ENCODE measurements at places on chromosomes 4 and X.

GRCh38 chr4:85520765-85521749, 46.1 kb downstream of the ARHGAP24 start:
- no peak for DNase-seq

DNA sequence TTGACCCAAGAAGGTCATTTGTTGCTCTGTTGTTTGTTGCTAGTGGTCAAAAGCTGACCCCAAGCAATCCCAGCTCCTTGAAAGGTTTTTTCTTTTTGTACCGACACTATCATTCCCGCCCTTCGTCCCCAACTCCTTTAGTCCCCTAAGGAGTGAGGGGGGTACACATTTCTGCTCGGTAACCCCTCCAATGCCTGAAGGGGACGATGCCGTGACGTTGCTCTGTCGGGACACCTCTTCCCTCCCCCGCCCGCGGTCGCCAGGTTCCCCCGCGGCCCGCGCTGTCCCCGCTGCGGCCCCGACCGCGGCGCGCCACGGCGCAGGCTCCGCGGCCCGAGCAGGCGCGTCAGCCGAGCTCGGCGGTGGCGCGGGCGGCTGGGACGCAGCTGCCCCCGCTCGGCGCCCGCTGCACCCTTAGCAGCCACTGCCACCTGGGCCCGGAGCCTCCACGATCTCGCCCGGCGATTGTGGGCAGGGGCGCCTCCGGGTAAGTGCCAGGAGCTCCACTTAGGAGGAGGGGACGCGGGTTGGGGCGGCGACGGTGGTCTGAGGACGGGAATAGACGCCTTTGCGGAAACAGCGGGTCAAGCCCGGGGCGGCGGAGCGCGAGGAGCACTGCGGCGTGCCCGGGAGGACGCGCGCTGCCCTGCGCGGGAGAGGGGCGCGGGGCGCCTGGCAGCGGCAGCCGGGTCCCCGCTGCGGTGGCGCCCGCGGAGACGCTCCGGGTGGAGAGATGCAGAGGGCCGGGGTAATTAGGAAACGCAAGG, at the start of gene GLRB:
GLRB (plus strand) TSS at position 340 of the 767 bp plus-strand sequence. CDS start 1,875 bp downstream, outside the sequence.
- DNase-seq, result no peak

GRCh38 chr4:145156986-145157385, 23.4 kb downstream of the OTUD4 start:
- no peak for DNase-seq

GRCh38 chrX:69021141-69021960, 143.9 kb downstream of the PJA1 start:
- no peak for DNase-seq

- no peak for DNase-seq
These were observed 46.2 kb downstream of the SEL1L3 start for GRCh38 chr4:25816591-25817058.

GRCh38 chr4:7150036-7150635, 42.2 kb upstream of the SORCS2 start:
- DNase-seq, result no peak

GRCh38 chr4:106323119-106323518, 6.8 kb downstream of the AIMP1 start:
- no peak for DNase-seq

DNA sequence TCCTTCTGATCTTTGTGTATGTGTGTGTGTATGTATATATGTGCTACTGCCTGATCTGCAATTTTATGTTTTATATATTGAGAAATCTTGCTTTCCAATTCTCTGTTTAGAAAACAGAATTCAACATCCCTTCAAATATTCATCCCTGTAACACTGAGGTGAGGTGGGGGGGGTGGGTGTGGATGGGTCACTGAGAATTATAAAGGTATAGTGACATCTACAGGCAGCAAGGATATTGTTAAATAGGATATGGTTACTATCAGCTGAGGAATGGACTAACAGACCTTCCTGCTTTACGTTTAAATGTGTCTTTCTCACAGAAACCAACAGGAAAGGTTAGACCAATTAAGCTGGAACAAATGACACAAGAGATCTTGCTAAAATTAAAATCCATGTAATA, 19.0 kb upstream of the MAGEB2 start:
- DNase-seq, result no peak

DNA sequence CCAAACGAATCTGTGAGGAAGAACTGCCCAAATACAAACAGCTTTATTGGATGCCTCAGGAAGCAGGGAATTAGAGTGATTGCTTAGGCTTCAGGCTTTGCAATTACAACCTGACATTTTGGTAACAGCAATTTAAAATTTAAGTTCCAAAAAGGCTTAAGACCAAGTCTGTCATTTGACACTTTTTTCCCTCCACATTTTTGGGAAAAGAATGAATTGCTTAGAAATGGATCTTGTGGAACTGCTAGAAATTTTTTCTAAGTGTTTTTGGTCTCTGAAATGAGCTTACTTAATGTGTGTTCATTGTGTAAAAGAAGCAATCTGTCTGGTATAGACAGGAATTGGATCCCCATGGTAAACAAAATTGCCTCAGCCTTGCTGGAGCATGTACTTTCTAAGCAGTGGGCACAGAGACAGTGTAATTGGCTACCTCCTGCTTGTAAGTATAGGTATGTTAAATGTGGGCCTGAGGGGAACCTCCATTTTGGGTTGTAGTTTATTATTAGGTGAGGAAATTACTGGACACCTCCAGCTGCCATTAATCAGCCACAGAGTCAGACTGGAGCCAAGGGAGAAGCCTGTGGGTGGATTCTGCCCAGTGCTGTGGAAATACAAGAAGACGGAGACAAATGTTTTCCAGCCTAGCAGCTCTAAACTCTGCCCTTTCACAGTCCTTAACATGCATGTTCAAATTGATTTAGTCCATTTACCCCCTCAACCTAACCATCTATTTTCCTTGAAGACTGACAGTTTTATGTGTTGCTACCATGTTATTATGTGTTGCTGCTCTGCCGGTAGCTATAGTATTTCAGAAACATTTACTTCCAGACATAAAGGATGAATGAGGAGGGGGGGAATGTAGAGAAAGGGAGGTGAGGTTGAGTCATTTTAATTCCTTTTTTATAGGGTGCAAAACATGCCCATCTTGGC, 473.0 kb downstream of the SPRY1 start:
- no peak for DNase-seq

DNA sequence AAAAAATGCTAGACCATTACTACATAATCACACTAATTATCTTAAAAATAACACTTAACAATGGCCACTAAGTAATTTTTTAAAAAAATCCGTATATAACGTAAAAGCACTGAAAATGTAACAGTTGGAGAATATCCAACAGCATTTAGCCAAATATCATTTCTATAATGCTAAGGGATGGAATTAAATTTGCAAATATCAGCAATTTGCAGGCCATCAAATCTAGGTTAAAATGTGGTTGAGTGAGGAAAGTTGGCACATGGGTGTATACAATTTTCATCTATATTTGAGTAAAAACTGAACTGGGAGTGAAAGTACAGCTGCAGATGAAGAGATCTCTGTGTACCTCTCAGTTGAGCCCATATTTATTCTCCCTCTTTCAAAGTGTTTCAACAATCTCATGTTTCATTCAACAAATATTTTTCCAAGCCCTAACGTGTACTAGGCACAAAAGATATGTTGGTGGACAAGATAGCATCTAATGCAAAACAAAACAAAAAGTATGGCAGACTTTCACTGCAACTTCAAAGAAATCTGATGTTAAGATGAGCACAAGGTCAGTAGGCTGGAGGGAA, 63.0 kb downstream of the MBNL3 start:
- no peak for DNase-seq

- no peak for DNase-seq
These were observed 39.6 kb downstream of the FAM47C start for GRCh38 chrX:37047776-37048175.

DNA sequence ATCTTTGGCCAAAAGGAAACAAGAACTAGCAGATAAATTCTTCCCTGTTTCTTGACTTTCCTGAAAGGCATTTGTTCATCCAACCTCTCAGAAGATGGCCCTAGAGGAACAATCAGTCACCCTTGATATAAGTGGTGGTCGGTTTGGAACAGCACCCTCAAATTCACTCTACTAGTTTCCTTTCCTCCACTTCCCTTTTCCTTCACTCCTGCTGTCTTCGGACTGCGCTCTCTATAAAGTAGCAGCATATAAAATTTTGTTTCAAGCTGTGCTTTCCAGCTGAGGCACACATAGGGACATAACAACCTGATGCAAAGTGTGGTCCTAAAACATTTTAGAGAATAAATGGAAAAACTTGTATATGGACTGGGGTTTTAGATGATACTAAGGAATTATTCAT, 29.0 kb upstream of the MOB1B start:
- DNase-seq, result no peak

DNA sequence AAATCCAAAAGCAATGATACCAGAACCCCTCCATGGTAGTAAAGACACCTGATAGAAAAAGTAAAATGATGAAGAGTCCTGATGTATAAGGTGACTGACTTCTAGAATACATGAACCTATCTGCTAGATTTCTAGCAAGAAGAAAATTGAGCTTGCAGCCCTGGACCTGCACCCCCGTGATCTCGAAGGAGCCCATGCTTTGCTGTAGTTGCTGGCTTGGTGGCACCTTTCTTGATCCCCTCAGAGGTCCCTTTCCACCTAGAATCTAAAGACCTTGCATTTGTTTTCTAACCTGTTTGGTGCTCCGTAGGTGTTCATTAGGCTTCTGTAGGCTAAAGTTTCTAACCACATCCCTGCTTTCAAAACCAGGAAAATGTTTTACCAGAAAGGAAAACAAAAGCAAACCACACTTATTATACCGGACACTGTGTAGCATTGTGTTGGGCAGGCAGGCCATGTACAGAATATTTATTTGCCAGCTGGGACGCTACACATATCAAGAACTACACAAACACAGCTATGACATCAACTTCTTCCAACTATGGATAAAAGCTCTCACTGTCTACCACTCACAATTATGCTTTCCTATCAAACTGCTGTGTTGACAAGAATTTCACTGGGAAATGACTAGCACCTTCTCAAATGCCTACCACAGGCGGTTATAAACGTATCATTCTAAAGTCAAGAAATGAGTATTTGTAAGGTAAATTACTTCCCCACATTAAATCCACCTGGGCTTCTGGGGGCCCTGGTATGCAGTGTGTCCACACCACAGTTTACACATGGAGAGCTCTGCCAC, 316.2 kb downstream of the UNC5C start:
- DNase-seq, result no peak

DNA sequence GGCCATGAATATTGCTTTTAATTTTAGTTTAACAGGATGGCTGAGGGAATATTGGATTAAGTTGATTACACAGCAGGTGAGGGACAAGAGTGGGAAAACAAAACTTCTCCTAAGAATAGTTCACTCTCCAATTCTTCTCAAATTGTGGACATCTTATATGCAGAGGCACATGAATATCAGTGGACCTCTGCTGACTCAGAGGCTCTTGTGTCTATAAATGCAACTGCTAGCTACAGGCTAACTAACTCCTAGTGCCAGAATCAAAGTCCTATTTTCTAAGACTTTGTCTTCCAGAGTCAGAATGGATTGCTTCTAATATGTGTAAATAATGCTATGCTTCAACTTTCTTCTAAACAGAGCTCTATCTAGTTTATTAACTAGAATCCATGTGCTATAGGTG, 175.8 kb downstream of the IL15 start:
- no peak for DNase-seq

DNA sequence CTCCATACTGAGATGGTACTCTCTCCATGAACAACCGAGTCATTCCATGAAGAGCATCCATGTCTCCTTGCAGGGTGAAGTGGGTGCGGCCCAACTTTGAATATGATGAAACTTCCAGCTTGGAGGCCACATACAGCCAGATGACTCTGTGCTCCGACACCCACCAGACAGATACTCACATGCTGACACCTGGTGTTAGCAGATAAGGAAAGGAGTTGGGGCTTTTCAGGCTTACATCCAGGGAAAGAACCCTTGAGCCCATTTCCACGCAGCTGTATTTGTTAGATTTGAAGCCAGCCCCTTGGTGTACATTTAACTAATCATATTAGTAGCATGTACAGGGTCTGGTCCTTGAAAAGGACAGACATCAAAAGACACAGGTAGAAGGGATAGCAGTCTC, 62.1 kb upstream of the PRRG3 start:
- no peak for DNase-seq

DNA sequence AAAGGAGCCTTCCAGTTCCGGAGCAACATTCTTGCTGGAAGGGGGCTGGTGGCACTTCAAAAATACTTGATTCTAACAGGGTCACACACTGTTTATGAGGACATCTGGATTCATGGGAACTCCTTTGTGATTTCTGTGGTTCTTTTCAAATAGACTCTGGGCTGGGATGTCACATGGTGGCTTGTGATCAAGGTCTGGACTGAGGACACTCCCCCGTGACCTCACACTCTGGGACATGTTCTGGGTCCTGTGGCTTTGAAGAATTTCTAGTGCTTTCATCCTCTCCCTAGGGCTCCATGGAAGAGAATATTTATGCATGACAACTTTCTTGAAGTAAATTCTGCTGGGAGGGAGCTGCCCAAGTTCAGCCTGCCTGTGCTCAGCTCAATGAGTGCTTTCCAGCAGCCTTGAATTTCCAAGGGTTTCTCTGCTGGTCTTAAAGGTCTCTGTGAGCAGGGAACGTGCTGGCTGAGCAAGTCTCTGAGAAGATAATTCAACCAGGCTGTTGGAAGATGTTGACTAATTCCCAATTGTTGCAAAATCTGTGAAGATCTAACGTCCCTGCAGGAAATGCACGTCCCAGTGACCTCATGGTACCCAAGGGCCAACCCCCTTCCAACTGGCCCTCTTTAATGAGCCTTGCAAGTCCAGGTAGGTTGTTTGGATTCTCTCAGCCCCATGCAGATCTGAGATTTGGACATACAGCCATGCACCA, 36.3 kb downstream of the GPR143 start:
- no peak for DNase-seq

DNA sequence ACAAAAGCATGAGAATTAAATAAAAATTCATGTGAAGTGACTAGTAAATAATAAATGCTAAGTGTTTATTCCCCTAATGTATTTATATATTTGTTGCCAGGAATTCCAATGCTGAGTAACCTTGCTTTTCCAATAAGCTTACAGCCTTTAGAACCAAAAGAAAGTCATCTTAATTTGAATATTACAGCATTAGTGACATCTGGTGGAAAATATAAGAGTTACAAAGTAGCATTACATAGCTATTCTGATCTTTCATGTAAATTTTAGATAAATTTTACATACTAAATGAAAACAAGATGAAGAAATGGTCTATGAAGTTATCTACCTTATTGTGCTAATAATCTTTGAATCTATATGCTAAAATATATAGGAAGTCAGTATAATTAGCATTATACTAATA, 10.4 kb downstream of the MAD2L1 start:
- DNase-seq, result no peak

DNA sequence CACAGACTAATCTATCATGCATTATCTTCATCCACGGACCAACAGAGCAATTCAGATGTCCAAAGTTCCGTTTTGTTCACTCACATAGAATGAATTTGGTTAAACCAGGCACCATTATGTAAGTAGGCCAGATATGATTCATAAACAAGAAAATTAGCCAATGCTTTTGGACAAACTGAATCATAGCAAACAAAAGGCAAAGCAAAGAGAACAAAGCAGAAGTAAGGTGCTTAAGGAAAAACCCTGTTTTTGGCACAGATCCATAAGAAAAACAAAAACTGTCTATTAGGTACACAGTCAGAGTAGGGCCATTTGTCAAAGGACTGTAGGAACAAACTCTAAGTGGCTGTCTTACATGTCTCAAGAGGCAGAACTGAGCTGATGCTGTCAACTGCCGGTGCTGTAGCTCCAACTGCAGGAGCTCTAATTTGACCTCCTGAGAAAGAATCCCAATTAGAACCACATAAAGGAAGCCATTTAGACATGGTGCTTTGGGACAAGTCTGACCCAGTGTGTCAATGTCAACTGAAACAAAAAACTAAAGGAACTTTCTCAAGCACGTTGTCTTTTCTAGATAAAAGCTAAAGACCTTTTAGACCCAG, 146.7 kb downstream of the COL25A1 start:
- no peak for DNase-seq

- DNase-seq, result no peak
These were observed 326.8 kb downstream of the PPP4R3C start for GRCh38 chrX:27136325-27136724.

Data from stimulated activated CD4-positive, alpha-beta T cell treated with anti-CD3 and anti-CD28 coated beads, Interleukin-2, amount 100 ng/mL, for 48 hours (primary cell).